ENCODE measurements at places on chromosomes 4 and X. TPM values are rescaled to one million over a fixed set of nuclear protein-coding genes. Genes with fewer than 3 reads are reported as not detected.

The IQSEC2 gene
- 4.8 TPM for total RNA-seq

The TEC gene
- 0.05 TPM for total RNA-seq

The CSN1S1 gene
- total RNA-seq: not detected

The SPANXB1 gene
- total RNA-seq: not detected

GRCh38 chr4:102598086-102598761 is 97.1 kb downstream of the NFKB1 start:
- no peaks in the 10 kb centered on the region for H3K27me3 ChIP-seq
- H3K4me1 ChIP-seq: no peaks in the 10 kb centered on the region
- no peak for DNase-seq
- H3K4me3 ChIP-seq: no peak overlapping the region
- H3K27ac ChIP-seq: no peak overlapping the region

DNA sequence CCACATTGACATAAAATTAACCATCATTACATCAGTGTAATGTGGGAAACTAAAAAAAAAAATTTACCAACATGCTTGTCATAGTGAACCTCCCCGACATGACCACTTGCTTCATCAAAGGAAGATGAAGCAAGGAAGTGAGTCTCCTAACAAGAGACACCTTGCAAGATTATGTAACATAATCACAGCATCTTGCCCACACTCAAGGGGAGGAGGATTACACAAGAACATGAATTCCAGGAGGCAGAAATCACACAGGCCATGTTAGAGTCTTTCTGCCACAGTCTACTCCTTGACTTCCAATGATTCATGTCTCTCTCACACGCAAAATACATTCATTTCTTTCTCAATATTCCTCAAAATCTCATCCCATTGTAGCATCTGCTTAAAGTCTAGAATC is 93.3 kb downstream of the AKAP4 start:
- H3K27ac ChIP-seq: no peak overlapping the region
- no peaks in the 10 kb centered on the region for H3K36me3 ChIP-seq
- no peak overlapping the region for H3K4me3 ChIP-seq
- no peak for DNase-seq

GRCh38 chr4:142719854-142720541 is 126.1 kb downstream of the INPP4B start:
- no peak for DNase-seq
- no peaks in the 10 kb centered on the region for H3K36me3 ChIP-seq
- H3K4me1 ChIP-seq: no peaks in the 10 kb centered on the region
- H3K27me3 ChIP-seq: no peaks in the 10 kb centered on the region
- no peak overlapping the region for H3K4me3 ChIP-seq

- H3K36me3 ChIP-seq: peaks cover 2% of the 10 kb centered on the region
- peak; percentile 26 for DNase-seq
- H3K27me3 ChIP-seq: no peaks in the 10 kb centered on the region
Observed at GRCh38 chrX:55758033-55758432, 40.5 kb downstream of the RRAGB start.

- H3K4me1 ChIP-seq: 0 out of 2 replicates have a peak, but pooled peaks cover 3% of the 10 kb centered on the region
- H3K36me3 ChIP-seq: no peaks in the 10 kb centered on the region
- H3K4me3 ChIP-seq: no peak overlapping the region
- H3K27ac ChIP-seq: no peak overlapping the region
- H3K27me3 ChIP-seq: 0 out of 2 replicates have a peak, but pooled peaks cover 7% of the 10 kb centered on the region
Observed at GRCh38 chr4:110359076-110359475, 116.9 kb upstream of the ENPEP start.

GRCh38 chr4:88144866-88145300 is 13.6 kb downstream of the ABCG2 start:
- no peak for DNase-seq
- peaks cover 16% of the 10 kb centered on the region for H3K4me1 ChIP-seq
- no peaks in the 10 kb centered on the region for H3K27me3 ChIP-seq
- H3K4me3 ChIP-seq: no peak overlapping the region

All from SJSA1 (cell line).